ENCODE measurements at places on chromosomes 12 and 14. TPM values are rescaled to one million over a fixed set of nuclear protein-coding genes. Genes with fewer than 3 reads are reported as not detected.

- no peak for DNase-seq
Observed at GRCh38 chr14:73759183-73759713, 45.1 kb upstream of the PNMA1 start.

DNA sequence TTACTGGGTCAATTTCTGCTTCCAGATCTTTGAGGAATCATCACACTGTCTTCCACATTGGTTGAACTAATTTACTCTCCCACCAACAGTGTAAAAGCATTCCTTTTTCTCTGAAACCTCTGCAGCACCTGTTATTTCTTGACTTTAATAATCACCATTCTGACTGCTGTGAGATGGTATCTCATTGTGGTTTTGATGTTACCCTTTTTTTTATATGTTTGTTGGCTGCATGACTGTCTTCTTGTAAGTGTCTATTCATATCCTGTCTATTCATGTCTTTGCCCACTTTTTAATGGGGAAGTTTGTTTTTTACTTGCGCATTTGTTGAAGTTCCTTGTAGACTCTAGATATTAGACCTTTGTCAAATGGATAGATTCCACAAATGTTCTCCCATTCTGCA lies 324.9 kb downstream of the NAV3 start:
- DNase-seq, result no peak

- DNase-seq, result no peak
Observed at GRCh38 chr12:52415870-52416750, 10.0 kb upstream of the KRT82 start.

GRCh38 chr12:127619869-127620734 lies 646.9 kb upstream of the TMEM132C start:
- no peak for DNase-seq

GRCh38 chr12:124328116-124328515 lies 33.2 kb downstream of the RFLNA start:
- no peak for DNase-seq

GRCh38 chr12:6250343-6250742 lies 50.1 kb downstream of the CD9 start:
- no peak for DNase-seq

Gene SAV1
- total RNA-seq, result 13.2 TPM

Gene MSRB3
- 89.7 TPM for total RNA-seq

Measured in Panc1 (cell line).